Activated CD4-positive, alpha-beta T cell treated with anti-CD3 and anti-CD28 coated beads, Interleukin-2, amount 10 ng/mL, durations not matched to agents 7 days and 5 days (primary cell): ENCODE measurements at places on chromosomes 12 and 14.

DNA sequence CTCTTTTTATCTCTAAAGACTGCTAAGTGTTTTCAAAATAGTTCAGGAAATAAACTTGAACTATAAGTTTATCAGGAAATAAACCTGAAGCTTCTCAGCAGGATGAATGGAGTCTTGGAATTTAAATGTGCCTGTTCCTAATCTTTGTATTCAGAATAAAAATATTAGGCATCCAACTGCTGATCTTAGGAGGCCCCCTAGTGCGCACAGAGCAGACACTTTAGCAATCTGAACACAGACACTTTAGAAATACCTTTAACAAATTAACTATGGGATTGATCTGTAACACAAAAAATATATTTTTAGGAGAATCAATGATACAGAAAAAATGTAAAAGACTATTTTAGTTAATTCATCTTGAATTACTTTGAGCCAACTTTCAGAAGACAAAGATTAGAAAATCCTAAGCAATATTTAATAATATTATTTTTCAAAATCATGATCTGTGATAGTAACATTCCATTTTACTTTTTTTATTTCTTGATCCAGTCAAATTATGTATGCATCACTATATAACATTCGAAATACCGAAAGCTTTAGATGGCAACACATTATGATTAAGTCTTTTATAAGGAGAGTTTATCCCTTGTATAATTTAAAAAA, 80.9 kb downstream of the SLC41A2 start:
- DNase-seq = peak; percentile 56

DNA sequence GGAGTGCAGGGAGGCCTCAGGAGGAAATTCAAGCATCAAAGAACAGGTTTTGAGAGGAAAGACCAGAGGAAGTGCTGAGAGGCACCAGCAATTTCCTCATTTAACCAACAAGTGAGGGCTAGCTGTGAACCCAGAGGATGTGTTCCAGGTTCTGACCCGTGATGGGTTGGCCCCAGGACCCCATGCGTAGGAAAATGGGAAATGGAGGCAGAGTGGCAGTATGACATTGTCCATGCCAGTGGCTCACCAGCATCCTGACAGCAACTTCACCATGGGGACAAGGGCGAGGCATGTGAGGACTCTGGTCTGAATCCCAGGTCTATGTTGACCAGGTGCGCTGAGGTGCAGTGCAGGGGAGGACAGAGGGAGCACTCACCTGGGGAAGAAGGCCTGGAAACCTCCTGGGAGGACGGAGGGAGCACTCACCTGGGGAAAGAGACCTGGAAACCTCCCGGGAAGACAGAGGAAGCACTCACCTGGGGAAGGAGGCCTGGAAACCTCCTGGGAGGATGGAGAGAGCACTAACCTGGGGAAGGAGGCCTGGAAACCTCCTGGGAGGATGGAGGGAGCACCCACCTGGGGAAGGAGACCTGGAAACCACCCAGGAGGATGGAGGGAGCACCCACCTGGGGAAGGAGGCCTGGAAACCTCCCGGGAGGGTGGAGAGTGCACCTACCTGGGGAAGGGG, 6.7 kb upstream of the CACNA2D4 start:
- peak; percentile 5 for DNase-seq

DNA sequence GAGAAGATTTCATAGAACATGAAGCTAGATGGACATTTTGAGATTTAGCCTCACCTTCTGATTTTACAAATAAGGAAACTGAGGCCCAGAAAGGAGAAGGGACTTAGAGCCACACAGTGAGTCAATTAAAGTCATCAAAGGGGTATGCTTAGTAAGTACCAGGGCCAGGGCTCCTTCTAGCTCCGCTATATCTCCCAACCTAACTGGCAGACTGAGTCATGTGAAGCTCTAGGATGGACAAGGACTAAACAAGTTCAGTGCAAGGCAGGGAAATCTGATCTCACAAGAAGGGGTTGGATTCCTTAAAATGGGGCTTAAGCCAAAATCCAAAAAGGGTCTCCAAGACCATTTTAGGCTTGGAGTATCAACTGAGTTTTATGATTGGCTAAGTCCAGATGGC, 215.8 kb downstream of the PHLDA1 start:
- no peak for DNase-seq

- no peak for DNase-seq
Measured at GRCh38 chr12:127172861-127173260, 1094.1 kb upstream of the TMEM132C start.

DNA sequence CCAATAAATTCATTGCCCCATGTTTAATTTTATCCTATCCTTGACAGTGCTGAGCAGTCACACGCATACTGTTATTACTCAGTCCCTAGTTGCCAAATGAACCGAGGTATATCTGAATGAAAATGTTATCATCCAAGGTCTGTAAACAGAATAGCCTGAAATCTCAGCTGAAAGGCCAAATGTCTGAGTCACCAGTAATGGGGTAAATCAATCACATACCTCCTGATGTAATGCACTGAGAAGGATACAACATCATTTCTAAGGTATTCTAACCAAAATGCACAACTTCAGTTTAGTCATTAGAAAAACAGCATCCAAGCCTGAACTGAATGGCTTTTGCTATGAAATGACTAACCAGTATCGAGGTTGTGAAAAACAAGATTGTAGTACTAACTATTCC, 228.6 kb downstream of the DPF3 start:
- no peak for DNase-seq

- DNase-seq = no peak
Measured at GRCh38 chr12:10293151-10293550, 14.5 kb upstream of the KLRD1 start.

- DNase-seq = no peak
Measured at GRCh38 chr12:54393207-54393609, 8.7 kb upstream of the ZNF385A start.

GRCh38 chr12:29283969-29284700, 96.8 kb downstream of the ERGIC2 start:
- no peak for DNase-seq

DNA sequence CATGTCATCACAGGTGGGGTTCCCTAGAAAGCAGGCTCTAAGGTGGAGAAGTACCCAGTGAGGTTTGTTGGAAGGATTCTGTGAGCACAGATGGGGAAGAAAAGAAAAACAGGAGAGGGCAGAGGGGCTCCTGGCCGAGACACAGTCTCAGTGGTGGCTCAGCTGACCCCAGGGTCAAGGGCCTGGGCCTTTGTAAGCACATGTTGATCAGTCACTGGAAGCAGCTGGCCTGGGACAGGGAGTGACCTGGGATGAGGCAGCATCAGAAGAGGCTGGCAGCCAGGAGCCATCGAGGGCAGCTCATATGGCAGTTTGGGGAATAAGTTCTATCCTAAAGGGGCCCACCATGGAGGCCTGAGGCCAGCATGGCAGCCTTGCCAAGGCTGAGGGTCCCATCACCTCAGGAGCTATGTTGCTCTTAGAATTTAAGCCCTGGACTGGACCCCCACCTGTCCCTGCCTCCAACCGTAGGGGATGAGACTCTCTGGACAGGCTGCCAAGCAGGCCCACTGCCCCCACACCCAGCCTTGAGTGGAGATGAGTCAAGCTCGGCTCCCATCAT, 6.3 kb upstream of the TMEM179 start:
- DNase-seq = no peak

- no peak for DNase-seq
Measured at GRCh38 chr12:29830391-29830790, 46.6 kb upstream of the TMTC1 start.

GRCh38 chr14:91327250-91327595, 82.7 kb upstream of the GPR68 start:
- DNase-seq = no peak

GRCh38 chr14:43872752-43873655, 634.1 kb downstream of the FSCB start:
- DNase-seq = no peak

- no peak for DNase-seq
Measured at GRCh38 chr12:24421759-24422158, 472.3 kb upstream of the SOX5 start.

GRCh38 chr12:116880817-116881324, 370 bp downstream of the HRK start:
- DNase-seq = peak; percentile 31

GRCh38 chr14:69819607-69820006, 22.6 kb upstream of the SLC10A1 start:
- DNase-seq = no peak

GRCh38 chr12:129937426-129937825, 33.6 kb upstream of the TMEM132D start:
- no peak for DNase-seq

DNA sequence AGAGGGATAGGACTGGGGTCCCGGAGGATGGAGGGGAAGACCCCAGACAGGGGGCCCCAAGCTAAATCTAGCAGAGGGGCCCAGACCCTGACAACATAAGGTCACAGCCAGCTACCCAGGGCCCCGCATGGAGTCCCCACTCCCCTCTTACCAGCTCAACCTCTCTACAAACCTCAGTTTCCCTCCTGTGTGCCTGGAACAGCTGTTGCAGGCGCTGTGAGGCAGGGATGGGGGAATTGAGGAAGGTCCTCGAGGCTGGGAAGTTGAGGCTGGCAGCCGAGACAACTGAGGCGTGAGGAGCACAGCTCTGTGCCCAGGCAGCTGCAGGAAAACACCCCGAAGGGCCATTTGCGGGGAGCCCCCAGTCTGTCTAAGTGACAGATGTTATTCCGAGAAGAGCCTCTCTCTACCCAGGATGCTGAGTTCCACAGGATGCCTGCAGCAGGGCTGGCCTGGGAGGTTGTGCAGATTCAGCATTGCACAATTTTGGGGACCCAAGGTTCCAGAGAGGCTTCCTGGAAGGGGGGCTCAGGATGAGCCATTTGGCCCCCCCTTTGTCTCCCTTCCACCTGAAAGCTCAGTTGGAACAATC, 42.7 kb upstream of the NCOR2 start:
- no peak for DNase-seq

GRCh38 chr12:126084480-126084879, 1019.2 kb downstream of the AACS start:
- no peak for DNase-seq

- peak; percentile 8 for DNase-seq
Measured at GRCh38 chr14:42224053-42224888, 617.6 kb downstream of the LRFN5 start.

- no peak for DNase-seq
Measured at GRCh38 chr12:105928436-105928835, 210.3 kb downstream of the NUAK1 start.

DNA sequence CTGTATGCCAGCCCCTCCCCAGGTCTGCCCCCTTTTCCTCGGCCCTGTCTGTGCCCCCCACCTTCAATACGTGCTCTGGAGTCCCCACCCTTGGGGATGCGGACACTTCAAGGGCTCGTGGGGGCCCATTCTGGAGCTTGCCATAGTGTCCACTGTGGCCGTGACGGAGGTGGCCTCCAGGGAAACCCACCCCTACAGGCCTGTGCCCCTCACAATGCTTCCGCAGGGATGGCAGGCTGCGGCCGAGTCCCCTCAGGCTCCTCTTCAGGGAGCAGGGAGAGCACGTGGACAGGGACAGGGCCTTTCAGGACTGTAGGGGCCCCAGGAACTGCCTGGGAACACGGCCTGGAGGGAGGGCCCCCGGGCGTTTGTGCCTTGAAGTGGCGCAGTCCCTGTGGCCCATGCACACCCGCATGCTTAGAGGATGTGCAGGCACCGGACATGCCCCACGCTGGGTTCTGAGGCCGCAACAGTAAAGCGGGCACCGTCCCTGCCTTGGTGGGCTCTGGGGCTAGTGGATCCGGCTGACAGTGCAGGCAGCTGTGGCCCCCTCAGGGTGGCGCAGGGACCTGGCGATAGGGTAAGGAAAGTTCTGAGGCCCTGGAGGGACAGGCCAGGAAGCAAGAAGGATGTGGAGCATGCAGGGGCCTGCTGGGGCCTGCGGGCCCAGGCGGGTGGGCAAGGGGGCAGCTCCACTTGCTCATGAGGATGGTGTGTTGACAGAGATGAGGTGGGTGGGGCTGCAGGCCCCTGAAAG, 209.0 kb upstream of the RTL1 start:
- DNase-seq = no peak

- DNase-seq = no peak
Measured at GRCh38 chr12:69469854-69470188, 367 bp upstream of the FRS2 start.

- DNase-seq = no peak
Measured at GRCh38 chr12:130709151-130709970, 6.7 kb downstream of the RIMBP2 start.

DNA sequence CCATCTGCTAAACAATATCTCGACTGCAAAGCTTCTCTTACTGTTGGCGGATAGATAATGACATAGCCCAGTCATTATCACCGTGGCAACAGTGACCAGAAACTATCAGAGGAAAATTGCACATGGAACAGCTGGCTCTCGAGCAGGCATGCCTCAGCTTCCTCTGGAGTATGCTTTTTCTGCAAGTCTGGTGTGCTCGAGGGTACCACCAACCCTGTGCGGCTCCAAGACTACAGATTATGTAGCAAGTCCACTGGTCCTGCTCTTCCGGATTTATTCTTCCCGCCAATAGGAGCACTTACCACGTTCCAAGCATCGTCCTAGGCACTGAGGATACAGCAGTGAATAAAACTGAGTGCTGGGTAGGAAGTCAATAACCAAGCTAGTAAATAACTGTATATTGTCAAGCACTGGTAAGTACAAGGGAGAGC, 1.4 kb upstream of the GLRX5 start:
- no peak for DNase-seq

DNA sequence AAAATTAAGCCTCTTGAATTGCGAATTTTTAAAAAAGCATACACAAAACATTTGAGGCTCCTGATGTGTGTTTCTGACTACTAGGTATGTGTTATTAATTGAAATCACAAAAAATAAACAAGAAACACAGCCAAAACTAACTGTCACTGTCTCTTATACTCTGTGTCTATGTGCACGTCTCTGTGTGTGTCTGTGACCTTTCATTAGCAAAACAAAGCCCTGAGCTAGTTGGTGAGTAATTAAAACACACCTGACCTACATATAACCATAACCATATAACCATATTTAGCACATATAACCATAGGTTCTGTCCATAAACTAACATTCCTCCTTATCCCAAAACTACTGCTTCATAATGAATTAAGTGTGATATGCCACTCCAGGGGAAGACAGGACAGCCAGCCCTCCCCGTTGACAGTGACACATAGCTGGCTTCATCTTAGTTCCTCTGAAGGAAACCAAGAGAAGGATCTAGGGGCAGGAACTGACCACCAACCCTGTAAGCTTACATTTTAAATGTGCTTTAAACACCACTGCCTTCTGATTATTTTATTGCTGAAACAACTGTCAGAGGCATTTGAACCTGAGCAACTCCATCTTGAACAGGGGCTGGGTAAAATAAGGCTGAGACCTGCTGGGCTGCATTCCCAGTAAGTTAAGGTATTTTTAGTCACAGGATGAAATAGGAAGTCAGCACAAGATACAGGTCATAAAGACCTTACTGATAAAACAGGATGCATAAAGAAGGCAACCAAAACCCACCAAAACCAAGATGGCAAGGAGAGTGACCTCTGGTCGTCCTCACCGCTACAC, 106.7 kb downstream of the PPP2R5E start:
- no peak for DNase-seq
